Nephron progenitor cell (in vitro differentiated cells): ENCODE measurements at places on chromosomes 6 and 20.

GRCh38 chr6:163702736-163703135, 288.2 kb downstream of the QKI start:
- no peaks in the 10 kb centered on the region for H3K36me3 ChIP-seq
- H3K27ac ChIP-seq, result no peak overlapping the region

GRCh38 chr6:10014557-10014956, 400.3 kb downstream of the TFAP2A start:
- no peak overlapping the region for H3K4me3 ChIP-seq
- H3K27me3 ChIP-seq, result peaks cover 6% of the 10 kb centered on the region
- no peak overlapping the region for H3K27ac ChIP-seq
- no peak for DNase-seq
- H3K4me1 ChIP-seq, result no peaks in the 10 kb centered on the region
- H3K36me3 ChIP-seq, result no peaks in the 10 kb centered on the region

DNA sequence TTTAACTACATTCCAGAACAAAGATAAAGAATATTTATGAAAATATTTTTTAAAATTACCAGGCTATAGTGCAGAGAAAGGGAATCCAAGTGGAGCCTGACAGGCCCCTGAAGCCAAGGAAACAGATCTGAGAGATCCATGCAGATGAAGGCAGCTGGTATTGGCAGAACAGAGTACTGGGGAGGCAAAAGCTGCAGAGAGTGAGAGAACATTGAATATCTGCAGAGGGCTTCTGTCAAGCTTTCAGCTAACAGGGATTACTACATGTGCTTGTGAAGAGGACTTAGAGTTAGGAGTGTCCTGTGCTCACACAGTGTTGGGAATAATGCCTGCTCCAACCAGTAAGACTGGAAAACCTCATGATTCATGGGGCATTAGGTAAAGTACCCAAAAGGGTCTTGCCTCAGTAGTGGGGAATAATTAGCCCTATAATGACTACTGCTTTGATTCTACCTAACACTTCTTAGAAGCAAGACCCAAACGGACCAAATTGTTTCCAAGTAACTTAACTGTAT, 657.2 kb downstream of the DHX35 start:
- H3K27me3 ChIP-seq, result no peaks in the 10 kb centered on the region
- no peak for DNase-seq
- peaks cover 30% of the 10 kb centered on the region for H3K4me1 ChIP-seq
- no peak overlapping the region for H3K4me3 ChIP-seq

DNA sequence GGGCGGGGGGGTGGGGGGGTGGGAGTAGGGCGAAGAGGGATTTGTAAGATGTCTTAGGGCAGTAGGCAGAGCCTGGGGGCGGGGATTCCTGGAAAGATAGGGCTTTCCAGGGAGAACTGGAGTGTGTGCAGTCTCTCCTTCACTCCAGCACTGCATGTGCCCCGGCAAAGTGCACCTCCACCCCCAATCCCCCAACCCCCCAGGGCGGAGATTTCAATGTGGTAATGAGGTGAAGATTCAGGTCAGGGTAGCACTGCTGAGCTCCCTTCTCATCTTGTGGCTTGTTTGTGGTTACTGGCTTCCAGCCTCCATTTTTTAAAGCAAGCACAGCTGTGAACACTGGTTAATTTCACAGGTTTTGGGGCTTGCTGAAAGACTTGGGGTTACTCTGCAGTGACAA, 5.9 kb downstream of the TMEM239 start:
- H3K4me3 ChIP-seq, result peak overlapping the region; percentile 51
- no peaks in the 10 kb centered on the region for H3K36me3 ChIP-seq
- peaks cover 42% of the 10 kb centered on the region for H3K27me3 ChIP-seq
- H3K4me1 ChIP-seq, result peaks cover 42% of the 10 kb centered on the region
- no peak for DNase-seq
- no peak overlapping the region for H3K27ac ChIP-seq

- no peak overlapping the region for H3K27ac ChIP-seq
- DNase-seq, result no peak
- H3K36me3 ChIP-seq, result no peaks in the 10 kb centered on the region
- H3K27me3 ChIP-seq, result no peaks in the 10 kb centered on the region
- no peak overlapping the region for H3K4me3 ChIP-seq
- H3K4me1 ChIP-seq, result peaks cover 59% of the 10 kb centered on the region
Measured at GRCh38 chr6:170423814-170424603, 117.5 kb downstream of the FAM120B start.

DNA sequence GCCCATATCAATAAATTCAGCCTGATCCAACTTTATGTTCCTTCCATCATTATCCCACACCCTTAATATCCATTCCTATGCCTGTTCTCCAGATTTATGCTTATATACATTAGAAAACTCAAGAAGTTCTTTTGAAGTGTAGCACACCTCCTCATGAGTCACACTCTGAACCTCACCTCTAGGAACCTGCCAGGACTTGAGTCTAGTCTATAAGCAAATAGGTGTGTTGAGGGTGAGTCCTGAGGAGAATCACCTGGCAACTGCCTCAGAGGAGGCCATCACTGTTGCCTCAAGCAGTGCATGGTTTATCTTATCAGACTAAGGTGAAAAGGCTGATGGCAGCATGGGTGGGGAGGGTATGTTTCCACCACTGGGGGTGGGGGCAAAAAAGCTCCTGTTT, 496.7 kb downstream of the C6orf118 start:
- no peaks in the 10 kb centered on the region for H3K4me1 ChIP-seq
- H3K27me3 ChIP-seq, result no peaks in the 10 kb centered on the region
- no peak overlapping the region for H3K27ac ChIP-seq
- H3K4me3 ChIP-seq, result no peak overlapping the region
- no peak for DNase-seq

DNA sequence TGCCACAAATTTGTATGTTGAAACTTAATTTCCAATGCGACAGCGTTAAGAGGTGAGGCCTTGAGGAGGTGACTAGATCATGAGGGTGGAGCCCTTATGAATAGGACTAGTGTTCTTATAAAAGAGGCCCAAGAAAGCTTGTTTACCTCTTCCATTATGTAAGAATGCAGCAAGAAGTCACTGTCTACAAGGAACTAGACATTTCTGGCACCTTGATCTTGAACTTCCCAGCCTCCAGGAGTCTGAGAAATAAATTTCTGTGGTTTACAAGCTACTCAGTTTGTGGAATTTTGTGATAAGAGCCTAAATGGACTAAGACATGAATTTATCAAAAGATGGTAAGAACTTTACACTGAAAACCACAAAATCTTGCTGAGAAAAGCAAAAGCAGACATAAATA, 173.6 kb upstream of the SGK1 start:
- DNase-seq, result no peak
- no peak overlapping the region for H3K4me3 ChIP-seq
- H3K27me3 ChIP-seq, result no peaks in the 10 kb centered on the region
- no peak overlapping the region for H3K27ac ChIP-seq
- no peaks in the 10 kb centered on the region for H3K36me3 ChIP-seq

- H3K27ac ChIP-seq, result no peak overlapping the region
- peaks cover 9% of the 10 kb centered on the region for H3K4me1 ChIP-seq
- H3K36me3 ChIP-seq, result no peaks in the 10 kb centered on the region
- peaks cover under 1% of the 10 kb centered on the region for H3K27me3 ChIP-seq
- no peak overlapping the region for H3K4me3 ChIP-seq
Measured at GRCh38 chr6:71474942-71475341, 186.3 kb downstream of the OGFRL1 start.

DNA sequence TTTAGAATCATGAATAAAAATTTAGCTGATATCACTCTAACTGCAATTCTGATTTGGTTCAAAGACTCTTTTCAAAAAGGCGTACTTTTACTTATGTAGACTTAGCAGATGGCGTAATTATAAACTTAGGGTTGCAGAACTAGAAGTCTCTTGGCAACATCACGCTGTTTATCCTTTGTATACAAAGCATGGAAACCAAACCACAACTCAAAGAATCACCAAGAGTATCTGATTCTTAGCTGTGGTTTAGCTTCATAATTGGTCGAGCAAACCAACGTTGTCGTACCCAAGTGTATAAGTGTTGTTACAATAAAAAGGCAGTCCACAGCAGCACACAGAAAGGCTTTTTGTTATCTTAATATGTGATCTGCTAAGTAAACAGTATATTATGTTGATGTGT, 18.2 kb downstream of the STMND1 start:
- no peak overlapping the region for H3K4me3 ChIP-seq
- H3K36me3 ChIP-seq, result no peaks in the 10 kb centered on the region
- H3K4me1 ChIP-seq, result peaks cover 9% of the 10 kb centered on the region
- no peak overlapping the region for H3K27ac ChIP-seq

DNA sequence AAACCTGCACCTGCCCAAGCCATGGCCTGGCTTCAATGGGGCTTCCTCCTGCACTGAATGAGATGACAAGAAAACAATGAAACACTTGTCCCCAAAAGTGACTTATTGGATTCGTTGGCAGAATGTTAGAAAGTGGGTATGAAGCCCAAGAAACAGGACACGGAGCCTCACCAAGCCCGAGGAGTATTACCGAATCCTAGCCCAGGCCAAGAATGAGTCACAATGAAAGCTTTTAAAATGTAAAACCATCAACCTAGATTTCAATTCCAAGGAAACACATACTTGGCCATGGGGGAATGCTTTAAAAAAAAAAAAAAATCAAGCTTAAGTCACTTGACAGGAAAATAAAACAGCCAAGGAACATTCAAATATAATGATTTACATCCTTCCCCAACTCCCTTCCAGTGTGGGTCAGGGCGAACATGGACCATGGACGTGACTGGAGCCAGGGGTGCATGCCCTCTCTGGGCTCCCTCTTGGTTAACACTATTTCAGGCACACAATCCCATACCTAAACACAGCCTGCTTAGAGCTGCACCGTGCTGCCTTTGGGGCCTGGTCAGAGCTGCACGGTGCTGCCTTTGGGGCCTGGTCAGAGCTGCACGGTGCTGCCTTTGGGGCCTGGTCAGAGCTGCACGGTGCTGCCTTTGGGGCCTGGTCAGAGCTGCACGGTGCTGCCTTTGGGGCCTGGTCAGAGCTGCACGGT, 3.1 kb upstream of the STX16 start:
- no peaks in the 10 kb centered on the region for H3K36me3 ChIP-seq
- peaks cover 29% of the 10 kb centered on the region for H3K27me3 ChIP-seq
- H3K4me1 ChIP-seq, result peaks cover 49% of the 10 kb centered on the region

DNA sequence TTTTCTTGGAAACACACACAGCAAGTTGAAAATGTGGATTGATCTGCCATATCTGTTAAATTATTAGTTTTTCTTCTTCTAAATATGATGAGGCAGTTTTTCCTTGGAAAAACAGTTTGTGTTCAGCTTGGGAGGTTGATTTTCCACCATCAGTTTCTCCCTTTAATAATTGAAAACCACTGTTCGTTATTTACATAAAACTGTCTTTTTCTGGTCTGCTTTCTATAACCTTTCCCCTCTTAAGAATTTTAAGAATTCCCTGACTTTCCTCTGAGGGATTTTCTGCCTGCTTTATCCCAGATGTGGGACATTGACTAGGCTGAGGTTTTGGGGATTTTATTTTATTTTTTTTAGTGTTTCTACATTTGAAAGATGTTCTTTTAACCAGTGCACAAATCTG, 27.2 kb downstream of the DSE start:
- DNase-seq, result no peak
- H3K36me3 ChIP-seq, result peaks cover 17% of the 10 kb centered on the region
- H3K4me1 ChIP-seq, result peaks cover 45% of the 10 kb centered on the region
- peak overlapping the region; percentile 48 for H3K27ac ChIP-seq
- H3K4me3 ChIP-seq, result no peak overlapping the region

GRCh38 chr6:132961610-132962009, 147.2 kb downstream of the RPS12 start:
- no peak overlapping the region for H3K27ac ChIP-seq
- H3K4me3 ChIP-seq, result no peak overlapping the region
- no peaks in the 10 kb centered on the region for H3K36me3 ChIP-seq
- no peak for DNase-seq
- peaks cover 5% of the 10 kb centered on the region for H3K27me3 ChIP-seq

DNA sequence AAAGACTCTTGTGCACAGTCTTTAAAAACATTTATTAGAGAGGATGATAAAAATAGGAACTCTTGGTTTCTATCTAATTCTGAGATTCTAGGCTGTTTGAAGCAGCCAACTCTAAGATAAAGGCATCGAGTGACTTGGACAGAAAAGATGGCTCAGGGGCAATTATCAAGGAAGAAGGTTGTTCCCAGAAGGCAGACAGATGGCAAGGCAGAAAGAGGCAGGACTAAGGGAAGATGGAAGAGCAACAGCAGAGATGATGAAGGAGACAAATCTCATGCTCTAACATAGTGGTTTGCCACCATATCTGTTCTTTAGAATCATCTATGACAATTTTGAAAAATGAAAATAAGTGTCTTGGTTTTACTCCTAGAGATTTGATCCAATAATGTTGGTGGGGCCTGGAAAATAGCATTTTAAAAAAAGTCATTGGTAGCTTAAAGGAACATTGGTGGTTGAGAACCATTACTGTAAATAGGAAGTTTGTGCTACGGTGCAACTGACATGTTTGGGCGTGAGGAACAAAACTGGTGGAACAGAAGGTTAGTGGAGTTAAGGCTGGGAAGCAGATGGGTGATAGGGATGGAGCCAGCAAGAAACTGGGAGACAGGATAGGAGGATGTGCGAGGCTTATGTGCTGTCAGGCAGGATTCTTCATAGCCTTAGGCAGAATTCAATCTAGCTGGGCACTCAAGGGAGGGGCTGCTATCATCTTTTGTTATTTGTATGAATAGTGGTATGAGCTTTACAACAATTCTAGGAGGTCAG, 751.1 kb downstream of the DHX35 start:
- peak overlapping the region; percentile 21 for H3K27ac ChIP-seq
- H3K4me1 ChIP-seq, result peaks cover 15% of the 10 kb centered on the region
- H3K36me3 ChIP-seq, result no peaks in the 10 kb centered on the region
- H3K27me3 ChIP-seq, result no peaks in the 10 kb centered on the region
- no peak for DNase-seq

DNA sequence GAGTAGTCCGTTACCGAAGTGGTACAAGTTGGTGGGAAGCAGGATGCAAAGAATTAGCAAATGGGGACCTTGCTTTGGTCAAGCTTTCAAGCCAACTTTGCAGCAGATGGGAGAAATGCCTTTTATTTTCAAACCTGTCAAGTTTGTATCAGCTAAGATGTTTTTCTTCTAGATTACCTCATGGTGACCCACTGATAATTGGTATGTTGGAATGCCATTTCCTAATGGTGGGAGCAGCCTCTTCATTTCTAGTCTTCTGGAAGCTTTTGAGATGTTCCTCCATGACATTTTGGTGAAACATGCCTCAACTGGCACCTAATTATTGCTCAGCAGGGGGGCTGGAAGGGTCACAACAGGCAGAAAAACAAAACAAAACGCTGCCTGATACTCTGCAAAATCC, 43.7 kb downstream of the ADNP start:
- no peak overlapping the region for H3K4me3 ChIP-seq
- H3K27ac ChIP-seq, result peak overlapping the region; percentile 76
- DNase-seq, result no peak

GRCh38 chr6:155660251-155660977, 204.8 kb upstream of the NOX3 start:
- peaks cover 34% of the 10 kb centered on the region for H3K4me1 ChIP-seq
- H3K27ac ChIP-seq, result peak overlapping the region; percentile 55
- H3K27me3 ChIP-seq, result peaks cover 23% of the 10 kb centered on the region
- H3K36me3 ChIP-seq, result peaks cover 11% of the 10 kb centered on the region
- DNase-seq, result peak; percentile 34

DNA sequence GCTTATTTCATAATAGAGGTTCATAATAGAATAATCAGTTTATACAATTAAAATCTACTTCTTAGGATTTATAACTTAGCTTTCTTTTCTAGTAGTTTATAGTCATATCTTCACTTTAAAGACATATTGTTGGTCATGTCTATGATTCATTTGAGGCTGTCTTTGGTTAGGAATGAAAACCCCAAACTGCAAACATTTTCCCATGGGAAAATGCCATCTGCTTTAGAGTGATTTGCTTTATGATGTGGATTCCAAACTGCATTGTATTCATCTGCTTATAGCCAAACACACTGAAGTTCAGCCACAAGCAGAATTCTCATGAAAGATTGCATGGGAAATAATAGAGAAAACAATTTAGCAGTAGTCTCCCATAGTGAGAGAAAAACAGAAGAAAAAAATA, 128.0 kb downstream of the RFPL4B start:
- H3K27ac ChIP-seq, result no peak overlapping the region
- peaks cover 4% of the 10 kb centered on the region for H3K27me3 ChIP-seq
- no peak overlapping the region for H3K4me3 ChIP-seq
- no peak for DNase-seq
- H3K36me3 ChIP-seq, result peaks cover 6% of the 10 kb centered on the region
